CD8-positive, alpha-beta memory T cell (primary cell): ENCODE measurements at places on chromosomes 5 and 9.
A peak's percentile ranks its signal among the peaks of the same experiment; 100 is the strongest.

DNA sequence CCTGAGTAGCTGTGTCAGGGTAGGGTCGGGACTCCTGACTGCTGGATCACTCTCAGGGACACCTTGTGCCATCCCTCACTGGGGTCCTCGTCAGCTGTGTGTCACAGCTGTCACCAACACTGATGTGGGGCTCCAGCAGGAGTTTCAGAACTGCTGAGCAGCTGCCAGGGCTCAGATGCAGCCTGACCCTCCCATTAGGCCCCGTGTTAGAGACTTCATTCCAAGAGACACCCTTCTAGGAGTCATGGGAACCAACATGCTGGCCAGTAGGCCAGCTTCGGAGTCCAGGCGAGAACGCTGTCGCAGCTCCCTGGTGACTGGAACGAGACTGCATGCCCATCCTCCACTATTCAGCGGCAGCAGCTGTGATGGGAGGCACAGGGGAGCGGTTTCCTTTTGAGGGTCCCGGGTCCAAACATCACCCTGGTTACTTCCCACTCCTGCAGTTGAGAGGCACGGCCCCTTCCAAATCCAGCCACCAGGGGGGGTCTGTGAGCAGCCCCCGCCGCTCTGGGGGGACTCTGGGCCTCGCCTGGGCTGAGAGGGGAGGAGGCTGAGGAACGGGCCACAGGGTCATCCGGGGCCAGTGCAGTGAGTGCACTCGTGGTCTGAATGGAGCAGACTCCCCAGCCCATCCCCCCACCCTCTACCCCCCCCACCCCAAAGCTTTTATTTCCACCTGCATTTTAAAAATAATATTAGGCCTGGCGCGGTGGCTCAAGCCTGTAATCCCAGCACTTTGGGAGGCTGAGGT lies 12.6 kb upstream of the TCF7 start:
- peak; percentile 74 for DNase-seq

DNA sequence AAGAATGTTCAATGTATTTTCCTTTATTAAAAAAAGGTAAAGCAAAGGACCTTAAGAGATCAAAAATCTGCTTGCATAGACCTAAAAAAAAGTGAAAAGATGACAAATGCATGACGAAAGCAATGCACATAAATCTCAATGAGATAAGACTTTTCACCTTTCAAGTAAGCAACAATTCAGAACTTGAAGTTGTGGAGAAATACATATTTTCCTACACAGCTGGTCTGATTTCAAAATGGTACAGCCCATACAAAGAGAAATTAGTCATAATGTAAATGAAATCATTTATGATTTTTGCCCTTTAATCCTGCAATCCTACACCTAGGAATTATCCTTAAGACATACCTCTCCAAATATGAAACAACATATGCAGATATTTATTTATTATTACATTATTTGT lies 568.0 kb downstream of the ANXA1 start:
- DNase-seq, result no peak

DNA sequence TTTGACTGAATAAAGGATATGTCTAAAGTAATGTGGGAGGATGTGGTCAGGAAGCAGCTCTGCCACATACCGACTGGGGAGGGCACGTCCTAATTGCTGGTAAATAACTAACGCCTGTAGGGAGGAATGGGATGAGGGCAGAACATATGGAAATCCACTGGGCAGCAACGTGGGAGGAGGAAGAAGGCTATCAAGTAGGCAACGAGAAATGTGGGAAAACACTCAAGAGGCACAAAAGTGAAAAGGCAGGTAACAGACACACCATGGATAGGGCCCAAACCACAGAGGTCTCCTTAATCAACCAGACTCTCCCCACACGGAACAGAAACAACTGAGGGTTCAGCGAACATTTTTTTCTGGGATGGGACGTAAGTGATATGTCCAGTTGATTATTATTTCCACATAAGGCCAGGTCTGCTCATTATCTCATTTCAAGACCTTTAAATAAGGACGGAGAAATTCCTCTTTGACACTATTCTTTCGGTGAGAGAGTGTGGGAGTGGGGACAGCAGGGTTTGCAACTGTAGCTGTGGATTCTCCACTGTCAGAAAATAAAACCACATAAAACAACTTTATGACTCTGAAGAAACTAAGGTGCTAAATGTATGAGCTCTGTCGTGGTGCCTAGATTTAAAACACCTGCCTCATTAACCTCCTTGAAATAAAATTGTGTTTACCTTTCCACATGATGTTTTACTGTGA lies 17.0 kb downstream of the IARS1 start:
- peak; percentile 16 for DNase-seq

DNA sequence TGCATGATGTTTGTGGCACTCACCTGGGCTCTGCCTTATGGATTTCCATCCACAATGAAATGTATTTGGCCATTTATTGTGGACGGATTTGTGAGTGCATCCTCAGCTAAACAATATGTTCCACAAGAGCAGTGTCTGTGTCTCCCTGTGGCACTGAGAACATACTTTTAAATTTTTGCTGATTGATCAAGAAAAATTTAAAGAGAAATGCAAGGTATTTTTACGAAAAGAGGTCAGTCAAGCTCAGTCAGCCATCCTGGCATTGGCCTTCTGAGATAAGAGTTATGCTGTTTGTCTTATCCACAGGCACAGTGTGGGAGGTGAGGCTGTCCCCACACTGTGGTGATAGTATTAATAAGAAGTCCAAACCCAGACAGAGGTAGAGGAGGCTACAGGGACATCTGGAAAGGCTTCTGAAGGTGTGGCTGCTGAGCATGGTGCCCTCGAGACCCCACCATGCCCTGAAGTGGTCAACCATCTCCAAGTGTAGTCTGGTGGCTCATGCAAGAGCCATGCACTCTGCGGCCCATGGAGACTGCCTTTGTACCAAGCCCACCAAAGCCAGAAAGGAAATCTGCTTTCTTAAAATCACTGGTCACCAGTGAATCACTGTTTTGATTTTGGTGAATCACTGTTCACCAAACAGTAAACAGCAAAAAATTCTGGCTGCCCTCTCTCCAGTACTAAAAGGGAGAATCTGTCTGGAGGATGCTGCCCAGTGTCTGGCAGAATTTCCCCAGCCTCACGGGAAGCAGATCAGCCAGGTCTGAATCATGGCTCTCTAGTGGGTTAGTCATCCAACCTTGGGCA lies 28.8 kb downstream of the SPOCK1 start:
- no peak for DNase-seq

DNA sequence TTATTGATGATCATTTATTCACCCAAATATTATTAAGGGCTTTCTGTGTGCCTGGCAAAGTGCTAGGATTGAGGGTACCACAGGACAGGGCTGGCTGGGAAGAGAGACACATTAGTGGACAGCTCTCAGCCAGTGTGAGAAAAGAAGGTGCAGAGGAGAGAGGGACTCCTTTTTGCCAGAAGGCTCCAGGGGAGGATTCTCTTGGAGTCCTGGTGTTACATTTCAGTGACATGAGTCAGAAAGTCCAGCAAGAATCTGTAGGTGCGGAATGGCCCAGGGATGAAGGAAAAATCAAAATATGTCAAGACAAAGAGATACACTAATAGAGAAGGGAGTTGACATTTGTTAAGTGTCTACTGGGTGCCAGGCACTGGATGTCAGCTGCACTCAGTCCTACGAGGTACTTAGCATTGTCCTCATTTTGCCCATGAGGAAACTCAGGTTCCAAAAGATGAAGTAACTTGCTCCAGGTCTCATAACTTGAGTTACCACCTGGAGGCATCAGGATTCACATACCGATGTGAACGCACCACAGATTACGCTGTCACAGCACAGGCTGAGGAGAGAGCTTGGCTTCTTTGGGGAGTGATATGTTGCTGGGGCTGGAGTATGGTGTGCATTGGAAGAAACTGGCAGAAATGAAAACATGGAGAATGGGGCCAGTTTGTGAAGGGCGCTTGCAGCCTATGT lies 60.5 kb downstream of the RASGRF2 start:
- no peak for DNase-seq

GRCh38 chr5:180338001-180338707 lies 15.0 kb downstream of the GFPT2 start:
- no peak for DNase-seq

DNA sequence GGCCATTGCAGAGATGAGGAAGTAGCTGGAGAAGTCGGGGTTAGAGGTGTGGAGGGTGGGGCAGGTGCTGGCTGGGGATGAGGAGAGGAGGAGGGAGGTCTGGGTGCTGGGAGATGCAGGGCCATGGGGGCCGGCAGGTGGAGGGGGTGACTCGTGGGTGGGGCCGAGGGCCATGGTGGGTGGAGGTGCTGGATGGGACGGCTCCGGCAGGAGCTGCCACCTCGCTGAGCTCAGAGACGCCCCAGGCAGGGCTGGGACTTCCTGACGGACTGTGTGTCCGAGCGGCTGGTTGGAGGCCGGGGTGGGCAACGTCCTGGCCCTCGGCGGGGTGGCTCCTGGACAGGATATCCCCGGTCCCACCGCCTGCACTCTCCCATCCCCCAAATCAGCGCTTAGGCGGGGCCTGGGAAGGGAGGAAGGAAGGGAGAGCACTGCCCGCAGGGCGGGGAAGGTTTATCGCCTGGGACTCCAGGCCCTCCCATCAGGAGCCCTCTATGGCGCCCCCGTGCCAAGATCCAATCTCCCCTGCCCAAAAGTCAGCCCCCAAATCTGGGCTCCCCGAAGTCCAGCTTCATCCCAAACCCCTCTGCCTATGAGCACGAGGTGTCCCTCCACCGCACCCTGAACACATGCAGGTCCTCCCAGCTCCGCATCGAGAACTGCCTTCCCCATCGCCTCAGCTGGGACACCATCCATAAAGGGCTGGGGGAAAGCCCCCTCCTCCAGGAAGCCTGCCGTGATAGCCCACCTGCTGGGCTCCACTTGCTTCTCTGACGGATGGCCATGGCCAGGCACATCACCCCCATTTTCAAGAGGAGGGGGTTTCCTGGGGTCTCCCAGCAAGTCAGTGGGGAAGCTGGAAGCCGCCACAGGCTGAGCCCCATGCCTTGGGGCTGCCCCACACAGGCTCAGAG lies 58.3 kb upstream of the NOTCH1 start:
- DNase-seq, result no peak
